ENCODE measurements at places on chromosomes 1 and 21. TPM values are rescaled to one million over a fixed set of nuclear protein-coding genes. Genes with fewer than 3 reads are reported as not detected.

GRCh38 chr1:64686828-64687724 lies 57.8 kb upstream of the RAVER2 start:
- no peaks in the 10 kb centered on the region for H3K4me1 ChIP-seq
- H3K27ac ChIP-seq: no peak overlapping the region
- DNase-seq: no peak
- no peak overlapping the region for H3K4me3 ChIP-seq
- no peaks in the 10 kb centered on the region for H3K27me3 ChIP-seq
- peaks cover 8% of the 10 kb centered on the region for H3K36me3 ChIP-seq

TINAGL1 gene
- 6.3 TPM for total RNA-seq

DNA sequence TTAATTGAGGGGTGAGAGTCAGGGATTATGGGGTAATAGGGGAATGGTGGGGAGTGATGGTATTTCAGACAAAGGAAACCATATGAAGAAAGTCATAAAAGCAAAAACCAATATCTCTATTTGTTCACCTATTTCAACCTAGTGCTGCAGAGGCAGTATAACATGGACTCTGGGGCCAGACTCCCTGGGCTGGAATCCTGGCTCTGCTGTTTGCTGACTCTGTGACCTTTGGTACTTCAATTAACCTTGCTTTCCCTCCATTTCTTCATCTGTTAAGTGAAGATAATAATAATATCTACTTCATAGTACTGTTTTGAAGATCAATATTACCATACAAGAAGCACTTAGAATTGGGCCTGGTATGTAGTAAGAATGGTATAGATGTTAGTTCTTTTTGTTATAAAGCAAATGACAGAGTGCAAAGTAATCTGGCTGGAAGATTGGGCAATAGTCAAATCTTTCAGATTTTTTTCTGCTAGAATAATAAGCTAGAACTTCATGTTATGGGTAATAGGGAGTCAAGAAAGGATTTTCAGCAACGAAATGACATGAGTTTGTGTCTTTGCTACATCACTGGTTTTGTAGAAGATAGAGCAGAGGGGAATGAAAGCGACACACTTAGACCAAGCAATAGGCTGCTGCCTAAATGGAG lies 9.0 kb downstream of the EPHX4 start:
- no peak overlapping the region for H3K27ac ChIP-seq
- no peaks in the 10 kb centered on the region for H3K36me3 ChIP-seq
- no peaks in the 10 kb centered on the region for H3K4me1 ChIP-seq
- H3K27me3 ChIP-seq: no peaks in the 10 kb centered on the region
- H3K4me3 ChIP-seq: no peak overlapping the region

OR2L8 gene
- total RNA-seq: not detected

DNA sequence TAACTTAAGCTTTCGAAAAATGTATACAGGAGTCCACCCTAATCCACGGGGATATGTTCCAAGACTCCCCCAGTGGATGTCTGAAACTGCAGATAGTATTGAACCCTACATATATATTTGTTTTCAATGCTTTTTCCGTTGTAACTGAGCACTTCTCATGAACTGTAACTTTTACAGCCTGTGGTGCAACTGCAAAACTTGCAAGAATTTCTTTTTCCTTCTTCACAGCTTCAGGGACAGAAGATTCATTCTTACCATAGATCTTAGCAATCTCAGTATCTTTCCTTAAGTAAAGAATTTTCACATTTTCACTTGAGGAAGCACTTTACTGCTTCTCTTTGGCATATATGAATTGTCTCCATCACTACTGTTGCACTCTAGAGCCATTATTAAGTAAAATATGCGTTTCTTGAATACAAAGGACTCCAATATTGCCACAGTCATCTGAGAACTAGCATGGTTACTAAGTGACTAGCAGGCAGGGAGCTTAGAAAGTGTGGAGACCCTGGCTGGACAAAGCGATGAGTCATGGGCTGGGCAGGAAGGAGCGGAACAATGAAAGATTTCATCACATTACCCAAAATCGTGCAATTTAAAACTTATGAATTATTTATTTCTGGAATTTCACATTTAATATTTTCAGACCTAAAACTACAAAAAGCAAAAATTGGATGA lies 14.1 kb downstream of the DPYD start:
- H3K4me1 ChIP-seq: peaks cover 4% of the 10 kb centered on the region
- H3K27ac ChIP-seq: no peak overlapping the region
- DNase-seq: no peak
- no peaks in the 10 kb centered on the region for H3K27me3 ChIP-seq
- H3K4me3 ChIP-seq: no peak overlapping the region
- H3K36me3 ChIP-seq: no peaks in the 10 kb centered on the region

HMGCS2 gene
- 1.5 TPM for total RNA-seq
